Ovary (tissue), 10 donors: ENCODE measurements at places on chromosomes 1 and 21. TPM values are rescaled to one million over a fixed set of nuclear protein-coding genes. Genes with fewer than 3 reads are reported as not detected.

NUDT4B gene
- total RNA-seq, result 1.7 TPM

TNNI3K gene
- total RNA-seq, result 2.6 TPM

ABCG1 gene
- 4.3 TPM for total RNA-seq

FTCD gene
- total RNA-seq, result 1.3 TPM

GRCh38 chr1:98482611-98483010 is 178.9 kb upstream of the SNX7 start:
- DNase-seq, result no peak
- H3K27me3 ChIP-seq, result no peaks in the 10 kb centered on the region
- no peak overlapping the region for H3K4me3 ChIP-seq
- no peaks in the 10 kb centered on the region for H3K36me3 ChIP-seq

- H3K27me3 ChIP-seq, result no peaks in the 10 kb centered on the region
- H3K27ac ChIP-seq, result no peak overlapping the region
- H3K4me3 ChIP-seq, result no peak overlapping the region
- peaks cover 2% of the 10 kb centered on the region for H3K4me1 ChIP-seq
These were observed 3.2 kb downstream of the MECR start for GRCh38 chr1:29227511-29227910.

GRCh38 chr1:55541296-55541695 is 326.1 kb upstream of the USP24 start:
- H3K27me3 ChIP-seq, result no peaks in the 10 kb centered on the region
- no peak overlapping the region for H3K27ac ChIP-seq
- no peaks in the 10 kb centered on the region for H3K4me1 ChIP-seq
- no peak overlapping the region for H3K4me3 ChIP-seq

DNA sequence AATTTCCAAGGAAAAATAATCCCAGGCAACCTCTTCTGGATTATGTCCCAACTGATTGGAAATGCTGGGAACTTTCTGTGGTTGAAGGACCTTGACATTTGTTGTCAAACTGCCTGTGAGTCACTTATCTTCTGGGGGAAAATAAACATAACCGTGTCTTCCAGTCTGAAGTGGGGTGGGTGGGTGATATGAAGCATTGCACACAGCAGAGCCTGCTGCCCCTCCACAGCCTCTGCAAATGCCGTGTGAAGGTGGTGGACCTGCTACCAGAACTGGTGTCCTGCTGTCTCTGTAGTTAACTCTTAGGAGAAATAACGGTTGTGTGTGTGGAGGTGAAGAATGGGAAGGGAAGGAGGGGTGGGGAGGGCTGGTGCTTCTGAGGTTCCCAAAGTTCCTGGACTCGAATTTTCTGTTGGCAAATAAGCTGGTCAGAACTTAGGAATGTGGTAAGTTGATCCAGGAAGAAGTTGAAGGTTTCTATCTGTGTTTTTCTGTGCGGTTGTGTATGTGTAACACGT is 23.2 kb downstream of the GALNT2 start:
- no peak overlapping the region for H3K4me3 ChIP-seq
- peaks cover 12% of the 10 kb centered on the region for H3K4me1 ChIP-seq
- no peak for DNase-seq

DNA sequence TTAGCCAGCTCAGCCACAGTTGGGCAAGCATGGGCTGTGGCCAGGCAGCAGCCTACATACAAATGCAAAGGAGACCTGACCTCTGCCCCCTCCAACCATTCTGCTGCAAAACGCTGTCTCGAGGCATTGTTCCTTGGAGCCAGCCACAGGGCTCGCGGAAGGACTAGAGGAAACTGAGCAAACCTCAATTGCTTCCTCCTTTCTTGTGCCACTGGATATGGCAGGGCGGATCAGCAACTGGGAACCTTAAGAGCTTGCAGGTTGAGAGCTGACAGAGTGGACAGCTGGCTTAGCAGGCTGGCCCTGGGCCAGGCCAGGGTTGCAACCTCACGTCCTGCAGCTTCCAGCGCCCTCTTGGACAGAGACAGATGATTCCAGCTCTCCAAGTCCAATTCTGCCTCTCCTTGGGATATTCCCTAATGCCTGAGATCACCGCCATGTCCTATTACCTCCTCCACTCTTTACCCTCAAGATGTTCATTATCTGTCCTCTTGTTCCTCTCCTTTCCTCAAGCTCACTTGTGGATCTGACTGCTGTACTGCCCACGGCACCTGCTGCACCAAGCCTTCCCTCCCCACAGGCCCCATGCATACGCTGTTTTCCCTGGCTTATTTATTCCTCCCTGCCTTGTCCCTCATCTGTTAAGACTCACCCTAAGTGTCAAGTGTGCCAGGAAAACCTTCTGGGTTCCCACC is 67.5 kb downstream of the SDC3 start:
- H3K27me3 ChIP-seq, result no peaks in the 10 kb centered on the region
- H3K36me3 ChIP-seq, result no peaks in the 10 kb centered on the region
- no peak for DNase-seq
- no peak overlapping the region for H3K4me3 ChIP-seq

GRCh38 chr1:202821467-202821866 is 10.7 kb downstream of the PCAT6 start:
- no peaks in the 10 kb centered on the region for H3K27me3 ChIP-seq
- H3K4me3 ChIP-seq, result no peak overlapping the region
- no peak for DNase-seq
- H3K27ac ChIP-seq, result no peak overlapping the region
- H3K4me1 ChIP-seq, result no peaks in the 10 kb centered on the region

DNA sequence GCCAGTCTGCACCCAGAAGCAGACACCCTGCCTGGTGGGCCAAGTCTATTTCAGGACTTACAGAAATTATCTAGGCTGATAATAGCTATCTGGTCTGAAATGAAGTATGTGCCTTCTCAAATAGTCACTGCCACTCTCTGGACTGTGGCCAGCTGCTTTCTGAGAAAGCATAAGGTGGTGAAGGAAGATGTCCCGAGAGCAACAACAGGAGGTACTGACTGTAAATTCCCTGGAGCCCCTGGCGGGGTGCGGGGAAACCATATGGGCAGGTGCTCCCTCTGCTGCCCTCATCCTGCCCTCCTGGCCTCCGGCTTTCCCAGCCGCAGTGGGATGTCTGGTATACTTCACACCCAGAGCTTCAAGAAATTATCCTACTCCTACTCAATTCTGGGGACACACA is 86.8 kb downstream of the TGFBR3 start:
- DNase-seq, result no peak
- H3K36me3 ChIP-seq, result no peaks in the 10 kb centered on the region
- H3K27me3 ChIP-seq, result no peaks in the 10 kb centered on the region
- no peak overlapping the region for H3K27ac ChIP-seq
